Activated naive CD4-positive, alpha-beta T cell (primary cell): ENCODE measurements at places on chromosomes 11 and 22.

DNA sequence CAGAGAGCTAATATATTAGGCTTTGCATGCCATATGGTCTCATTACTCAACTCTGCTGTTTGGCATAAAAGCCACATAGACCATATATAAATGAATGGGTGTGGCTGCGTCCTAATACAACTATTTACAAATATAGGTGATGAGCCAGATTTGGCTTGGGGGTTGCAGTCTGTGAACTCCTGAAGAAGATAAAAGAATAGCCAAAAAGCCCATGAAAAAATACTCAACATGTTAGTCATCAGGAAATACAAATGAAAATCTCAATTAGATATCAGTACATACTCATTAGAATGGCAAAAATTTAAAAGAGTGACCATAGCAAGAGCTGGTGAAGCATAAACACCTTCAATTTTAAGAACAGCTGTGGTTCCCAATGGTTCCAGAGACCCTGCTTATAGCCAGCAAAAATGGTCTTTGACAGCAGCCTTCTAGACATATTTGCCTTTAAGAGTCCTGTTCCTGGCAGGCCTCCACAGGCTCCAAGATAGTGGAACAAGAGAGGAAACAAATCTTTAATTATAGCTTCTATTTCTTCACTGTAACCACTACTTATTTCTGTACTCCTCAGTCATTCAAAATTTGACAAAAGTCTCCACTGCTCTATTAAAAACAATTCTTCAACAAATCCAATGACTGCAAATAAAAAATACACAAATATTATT lies 16.1 kb downstream of the C2CD3 start:
- no peak for DNase-seq

- no peak for DNase-seq
Measured at GRCh38 chr22:47100646-47101200, 338.3 kb downstream of the TBC1D22A start.

- no peak for DNase-seq
Measured at GRCh38 chr11:9858218-9858617, 194.3 kb downstream of the SWAP70 start.

DNA sequence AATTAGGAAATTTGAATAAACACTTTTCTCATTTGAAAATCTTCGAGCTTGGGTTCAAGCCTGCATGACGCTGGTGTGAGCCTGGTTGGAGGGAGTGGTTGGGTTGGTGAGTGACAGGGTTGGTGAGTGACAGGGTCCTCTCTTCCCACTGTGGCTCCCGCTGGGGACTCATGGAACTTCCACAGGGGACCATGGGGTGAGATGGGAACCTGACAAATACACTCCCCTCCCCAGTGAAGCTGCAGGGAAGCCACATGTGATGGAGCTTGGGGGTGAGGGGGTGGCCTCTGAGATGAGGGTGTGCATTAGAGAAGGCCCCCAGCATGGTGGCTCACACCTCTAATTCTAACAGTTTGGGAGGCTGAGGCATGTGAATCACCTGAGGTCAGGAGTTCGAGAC lies 66.8 kb downstream of the RTL6 start:
- DNase-seq = no peak

DNA sequence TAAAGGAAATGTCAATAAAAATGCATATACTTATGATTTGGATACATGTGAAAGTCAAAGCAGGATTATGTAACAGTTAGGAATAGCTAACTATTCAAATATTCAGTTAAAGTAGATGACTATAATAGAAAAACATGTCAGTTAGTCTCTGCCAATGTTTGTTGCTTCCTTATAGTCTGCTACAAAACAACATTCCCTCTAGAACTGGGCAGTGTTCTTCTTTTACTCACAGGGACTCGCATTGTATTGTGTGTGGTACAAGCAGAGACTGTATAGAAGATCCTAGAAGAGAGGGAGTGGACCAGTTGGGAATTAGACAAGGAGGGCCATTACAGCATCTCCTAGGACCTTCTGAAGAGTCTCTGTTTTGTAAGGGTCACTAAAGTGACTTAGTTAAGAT lies 10.6 kb downstream of the ACAT1 start:
- DNase-seq = no peak

- no peak for DNase-seq
Measured at GRCh38 chr11:62538470-62539237, 8.0 kb downstream of the AHNAK start.

GRCh38 chr22:49429066-49429465 lies 398.6 kb downstream of the BRD1 start:
- no peak for DNase-seq

- DNase-seq = no peak
Measured at GRCh38 chr22:23604939-23605712, 25.0 kb upstream of the IGLL1 start.

- no peak for DNase-seq
Measured at GRCh38 chr11:74644081-74644480, 51.7 kb downstream of the POLD3 start.

- no peak for DNase-seq
Measured at GRCh38 chr11:125123947-125124617, 12.7 kb upstream of the TMEM218 start.

- DNase-seq = no peak
Measured at GRCh38 chr11:72333661-72334060, 89.7 kb upstream of the PHOX2A start.

- no peak for DNase-seq
Measured at GRCh38 chr11:70490208-70490607, 91.9 kb downstream of the CTTN start.

GRCh38 chr11:19437760-19438159 lies 197.0 kb upstream of the E2F8 start:
- DNase-seq = no peak

DNA sequence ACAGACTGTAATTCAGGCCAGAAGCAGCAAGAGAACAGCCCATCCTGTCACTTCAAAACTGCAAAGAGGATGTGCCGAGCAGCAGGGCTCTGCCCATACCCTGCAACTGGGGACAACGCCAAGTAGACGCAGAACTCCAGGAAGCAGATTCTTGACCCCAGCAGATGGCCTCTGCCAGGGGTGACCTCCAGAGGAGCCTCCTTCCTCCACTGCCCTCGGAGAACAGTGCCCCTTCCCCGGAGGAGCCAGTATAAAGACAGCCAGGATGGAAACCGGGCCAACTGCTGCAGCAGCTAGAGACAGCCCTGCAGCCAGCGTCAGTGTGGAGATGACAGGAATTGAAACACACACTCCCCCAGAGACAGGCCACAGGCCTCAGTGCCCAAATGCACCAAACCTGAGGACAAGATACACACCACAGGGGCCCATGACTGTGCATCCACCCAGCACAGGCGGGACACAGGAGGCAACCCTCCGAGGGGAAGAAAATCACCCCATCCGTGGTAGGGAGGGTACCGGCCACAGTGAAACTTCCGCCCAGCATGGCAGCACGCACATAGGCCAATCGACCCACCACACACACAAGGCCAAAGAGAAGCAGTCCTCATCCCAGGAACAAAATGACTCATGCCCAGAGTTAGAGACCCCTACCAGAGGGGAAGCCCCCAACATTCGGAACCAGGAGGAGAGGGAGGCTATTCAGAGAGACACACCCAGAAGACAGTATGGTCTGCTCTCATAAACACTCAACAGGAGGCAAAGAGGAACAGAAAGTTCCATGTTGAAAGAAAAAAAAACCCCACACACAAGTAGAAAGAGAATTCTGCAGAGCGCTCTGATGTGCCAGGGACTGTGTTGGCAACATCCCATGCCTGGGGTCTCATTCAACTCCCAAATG lies 5.6 kb downstream of the AHNAK start:
- DNase-seq = no peak

DNA sequence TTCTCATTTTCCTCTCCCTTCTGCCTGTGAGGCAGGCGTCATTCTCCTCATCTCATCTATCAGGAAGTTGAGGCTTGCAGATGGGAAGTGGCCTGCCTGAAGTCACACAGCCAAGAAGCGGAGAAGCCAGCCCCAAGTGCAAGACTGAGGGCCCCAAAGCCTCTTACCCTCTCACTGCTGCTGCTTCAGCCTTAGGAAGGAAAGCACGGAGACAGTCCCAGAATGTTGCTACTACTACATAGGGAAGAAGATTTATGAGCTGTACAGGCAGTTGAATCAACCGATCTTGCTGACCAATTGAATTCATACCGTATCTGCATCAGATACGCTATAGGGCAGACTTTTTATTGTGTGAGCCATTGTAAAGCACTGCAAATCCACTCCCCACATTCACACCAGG lies 89.0 kb downstream of the CWC15 start:
- no peak for DNase-seq

DNA sequence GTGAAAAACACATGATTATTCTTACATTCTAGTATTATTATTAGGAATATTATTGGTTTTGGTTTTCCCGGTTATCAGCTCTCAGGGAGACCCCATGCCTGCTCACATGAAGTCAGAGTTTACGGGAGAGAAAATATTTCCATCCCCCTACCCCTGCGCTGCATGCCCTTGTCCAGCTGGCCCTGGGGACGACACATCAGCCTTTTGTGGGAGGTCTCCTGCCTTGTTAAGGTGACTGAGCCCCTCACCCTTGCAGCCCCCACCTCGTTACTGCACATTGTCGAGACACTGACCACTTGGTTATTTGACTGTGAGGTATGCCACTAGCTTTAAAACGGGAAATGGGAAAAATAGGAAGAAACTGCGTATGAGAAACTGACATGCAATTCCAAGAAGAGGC lies 63.0 kb downstream of the PARVG start:
- no peak for DNase-seq

GRCh38 chr11:78054971-78055370 lies 8.7 kb upstream of the THRSP start:
- DNase-seq = no peak

DNA sequence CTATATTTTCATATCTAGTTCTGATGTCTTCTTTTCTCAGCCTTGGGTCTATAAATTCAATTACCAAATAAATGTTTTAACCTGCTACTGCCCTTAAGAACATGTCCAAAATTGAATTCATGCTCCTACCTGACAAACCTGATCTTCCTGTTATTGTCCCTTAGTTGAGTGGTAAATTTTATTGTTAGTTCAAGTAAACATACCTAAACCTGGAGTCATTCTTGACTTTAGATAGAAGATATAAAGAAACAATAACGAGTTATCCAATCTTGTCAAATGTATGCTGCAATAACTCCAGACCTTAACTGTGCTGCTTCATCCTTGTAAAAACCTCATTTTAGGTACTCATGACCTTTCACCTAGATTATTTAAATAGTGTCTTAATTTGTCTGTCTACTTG lies 34.6 kb upstream of the SC5D start:
- DNase-seq = no peak

DNA sequence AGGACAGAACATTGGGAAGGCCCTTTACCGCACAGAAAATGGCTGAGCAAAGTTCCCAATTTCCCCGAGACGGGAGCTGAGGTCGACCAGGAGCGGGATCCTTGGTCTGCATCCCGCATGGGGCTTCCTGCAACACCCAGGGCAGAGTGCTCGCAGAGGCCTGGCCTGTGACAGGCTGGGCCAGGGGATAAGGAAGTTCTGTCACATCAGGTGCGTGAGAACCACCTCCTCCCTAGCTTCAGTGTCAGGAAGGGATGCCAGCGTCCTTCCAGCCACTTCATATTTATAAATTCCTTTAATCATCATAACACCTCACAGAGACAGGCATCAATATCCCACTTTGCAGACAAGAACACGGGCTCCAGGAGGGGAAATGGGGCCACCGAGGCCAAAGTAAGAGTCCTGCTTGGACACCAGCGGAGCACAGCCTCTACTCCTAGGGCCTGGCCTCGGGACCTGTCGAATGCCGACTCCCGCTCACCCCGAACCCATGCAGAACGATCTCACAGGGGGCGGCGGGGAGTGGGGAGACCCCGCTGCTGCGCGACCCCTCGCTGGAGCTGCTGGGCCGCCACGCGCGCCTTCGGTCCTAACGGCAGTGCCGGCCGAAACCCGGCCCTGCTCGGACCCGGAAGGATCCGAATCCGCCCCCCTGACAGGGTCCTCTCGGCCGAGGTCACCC lies 532 bp downstream of the BET1L start:
- DNase-seq = peak; percentile 28

DNA sequence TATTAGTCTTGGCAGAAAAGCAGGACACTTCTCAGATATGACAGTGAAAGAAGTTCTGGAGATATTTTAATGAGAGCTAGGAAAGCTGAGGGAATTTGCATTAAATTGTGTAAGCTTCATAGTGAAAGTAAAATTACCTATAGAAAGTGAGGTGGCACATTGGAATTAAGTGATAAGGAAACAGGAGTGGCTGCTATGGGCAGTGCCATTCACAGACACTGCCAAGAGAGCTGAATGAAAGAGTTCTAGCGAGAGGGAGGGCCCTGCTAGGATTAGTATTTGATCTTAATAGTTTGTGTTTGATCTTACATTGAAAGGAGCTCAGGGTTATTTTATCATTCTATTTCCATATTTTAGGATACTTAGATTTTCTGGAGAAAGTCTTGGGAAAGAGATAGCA lies 351.9 kb downstream of the DDX10 start:
- DNase-seq = no peak

GRCh38 chr11:108985945-108986279 lies 321.0 kb downstream of the DDX10 start:
- DNase-seq = no peak

DNA sequence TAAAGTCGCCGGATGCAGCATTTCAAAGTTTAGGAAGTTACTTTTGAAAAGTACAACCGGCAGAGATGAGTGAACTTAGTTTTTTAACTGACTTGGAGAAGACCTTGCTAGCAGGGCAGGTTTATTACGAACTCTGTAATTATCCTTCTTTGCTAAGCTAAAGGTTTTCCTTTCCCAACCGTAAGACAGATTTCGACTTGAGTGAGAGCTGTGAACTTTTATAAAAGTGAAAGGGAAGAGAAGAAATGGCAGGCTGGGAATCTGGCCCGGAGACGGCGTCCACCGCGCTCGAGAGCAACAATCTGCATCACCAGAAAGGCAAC lies 659 bp upstream of the TEAD1 start:
- no peak for DNase-seq

DNA sequence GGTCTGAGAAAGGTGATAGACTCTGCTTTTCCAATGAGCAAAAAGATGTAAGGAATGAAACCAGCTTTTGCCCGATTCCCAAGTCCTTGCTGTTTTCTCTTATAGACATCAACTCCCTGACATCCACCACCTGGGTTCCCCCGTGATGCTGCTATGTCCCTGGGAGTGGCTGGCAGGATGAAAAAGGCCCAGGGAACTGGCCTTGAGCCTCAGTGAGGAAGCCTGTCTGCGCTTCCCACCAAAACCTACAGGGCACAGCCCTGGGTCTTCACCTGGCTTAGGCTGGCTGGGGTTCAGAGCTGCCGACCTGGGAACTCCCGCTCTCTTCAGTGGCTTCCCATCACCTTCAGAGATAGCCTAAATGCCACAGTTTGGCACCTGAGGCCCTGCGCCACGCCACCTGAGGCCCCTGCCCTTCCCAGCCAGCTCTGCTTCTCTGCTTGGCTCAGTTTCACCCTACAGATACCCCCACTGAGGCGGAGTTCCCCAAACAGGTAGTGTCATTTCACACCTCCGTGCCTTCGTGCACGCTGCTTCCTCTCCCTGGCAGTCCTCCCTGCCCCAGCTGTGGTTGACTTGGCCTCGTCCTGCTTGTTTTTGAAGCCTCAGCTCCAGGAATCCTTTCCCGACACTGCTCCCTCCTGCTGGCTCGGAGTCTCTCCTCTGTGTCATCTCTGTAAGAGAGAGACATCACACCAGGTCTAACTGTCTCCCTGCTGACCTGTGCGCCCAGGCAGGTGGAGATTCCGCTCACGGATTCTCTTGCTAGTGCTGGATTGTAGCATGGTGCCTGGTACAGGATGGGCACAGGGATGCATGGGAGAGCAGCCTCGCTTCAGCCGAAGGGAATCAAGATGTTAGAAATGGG lies 10.7 kb downstream of the SLC37A2 start:
- DNase-seq = no peak
